H1 (cell line): ENCODE measurements at places on chromosomes 1 and 21. TPM values are rescaled to one million over a fixed set of nuclear protein-coding genes. Genes with fewer than 3 reads are reported as not detected.
A peak's percentile ranks its signal among the peaks of the same experiment; 100 is the strongest.

DNA sequence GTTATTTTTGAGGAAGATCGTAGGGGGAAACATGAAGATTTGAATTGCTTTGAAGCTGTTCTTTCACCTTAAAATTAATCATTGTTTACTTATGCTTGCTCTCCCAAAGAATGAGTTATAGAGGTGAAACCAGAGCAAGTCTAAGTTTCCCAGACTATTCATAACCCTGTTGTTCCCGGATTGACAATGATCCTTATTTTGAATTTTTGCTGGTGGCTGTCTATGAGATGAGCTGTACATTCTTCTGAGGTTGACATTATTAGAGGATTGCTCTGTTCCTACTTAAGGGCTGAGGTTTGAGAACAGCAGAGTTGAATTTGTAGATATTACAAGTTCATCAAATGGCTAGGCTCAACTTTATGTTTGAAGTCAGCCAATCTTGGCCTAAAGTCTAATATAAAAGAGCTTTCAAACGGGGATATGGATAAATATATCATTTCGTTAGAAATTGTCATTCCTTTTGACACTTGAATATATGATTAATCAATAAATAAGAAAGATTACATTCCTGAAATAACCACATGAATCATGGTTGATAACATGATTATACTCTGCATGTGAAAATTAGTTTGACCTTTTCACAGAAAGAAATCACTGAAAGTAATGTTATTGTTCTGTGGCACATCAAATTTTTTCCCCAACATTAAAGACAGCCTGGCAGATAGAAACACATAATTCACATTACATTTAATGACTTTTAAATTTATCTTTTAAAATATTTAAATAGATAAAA lies 19.1 kb upstream of the PDE4B start:
- DNase-seq, result no peak
- H3K27me3 ChIP-seq, result no peaks in the 10 kb centered on the region
- no peaks in the 10 kb centered on the region for H3K36me3 ChIP-seq
- H3K27ac ChIP-seq, result no peak overlapping the region

- H3K27ac ChIP-seq, result no peak overlapping the region
- H3K4me3 ChIP-seq, result no peak overlapping the region
- peaks cover 1% of the 10 kb centered on the region for H3K27me3 ChIP-seq
- DNase-seq, result no peak
- H3K36me3 ChIP-seq, result no peaks in the 10 kb centered on the region
Observed at GRCh38 chr1:214899908-214900460, 182.6 kb upstream of the KCNK2 start.

- H3K36me3 ChIP-seq, result no peaks in the 10 kb centered on the region
- no peaks in the 10 kb centered on the region for H3K27me3 ChIP-seq
Observed at GRCh38 chr1:92993581-92993980, 32.3 kb upstream of the DIPK1A start.

Gene TAS1R1
- polyA plus RNA-seq, result 0.17 and 0.26 TPM in 2 replicates

DNA sequence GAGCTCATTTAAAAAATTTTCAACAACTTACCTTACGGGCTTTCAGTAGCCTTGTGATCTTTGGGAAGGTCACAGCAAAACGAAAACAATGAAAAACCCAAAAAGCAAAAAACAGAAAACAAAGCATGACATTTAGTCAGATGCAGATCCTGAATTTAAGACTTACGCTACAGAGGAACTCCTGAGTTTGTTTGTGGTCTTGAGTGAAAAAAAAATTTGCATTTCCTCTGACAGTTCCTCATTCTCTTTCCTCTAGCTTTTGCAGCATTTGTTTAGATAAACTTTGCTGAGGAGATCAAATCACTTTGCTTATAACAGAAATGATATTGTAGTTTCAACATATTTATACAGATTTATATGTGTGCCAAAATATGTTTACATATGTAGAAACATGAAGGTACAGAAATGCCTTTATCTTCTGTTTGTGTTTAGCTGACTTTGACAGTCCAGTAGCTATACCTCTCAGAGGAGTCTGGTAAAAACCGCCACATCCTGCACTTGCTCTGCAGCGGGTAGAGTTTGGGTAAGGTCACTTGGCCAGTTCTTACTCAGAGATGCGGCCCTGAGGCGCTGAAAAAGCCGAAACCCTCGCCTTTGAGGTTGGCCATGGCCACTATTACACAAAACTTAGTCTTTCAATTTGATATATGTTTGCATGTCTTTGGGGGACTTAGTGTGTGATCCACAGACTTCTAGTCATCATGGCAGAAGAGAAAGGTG lies 142.5 kb downstream of the TNR start:
- DNase-seq, result no peak
- H3K27me3 ChIP-seq, result peaks cover 16% of the 10 kb centered on the region
- no peaks in the 10 kb centered on the region; the same call in 1 of the 2 replicates for H3K4me1 ChIP-seq

DNA sequence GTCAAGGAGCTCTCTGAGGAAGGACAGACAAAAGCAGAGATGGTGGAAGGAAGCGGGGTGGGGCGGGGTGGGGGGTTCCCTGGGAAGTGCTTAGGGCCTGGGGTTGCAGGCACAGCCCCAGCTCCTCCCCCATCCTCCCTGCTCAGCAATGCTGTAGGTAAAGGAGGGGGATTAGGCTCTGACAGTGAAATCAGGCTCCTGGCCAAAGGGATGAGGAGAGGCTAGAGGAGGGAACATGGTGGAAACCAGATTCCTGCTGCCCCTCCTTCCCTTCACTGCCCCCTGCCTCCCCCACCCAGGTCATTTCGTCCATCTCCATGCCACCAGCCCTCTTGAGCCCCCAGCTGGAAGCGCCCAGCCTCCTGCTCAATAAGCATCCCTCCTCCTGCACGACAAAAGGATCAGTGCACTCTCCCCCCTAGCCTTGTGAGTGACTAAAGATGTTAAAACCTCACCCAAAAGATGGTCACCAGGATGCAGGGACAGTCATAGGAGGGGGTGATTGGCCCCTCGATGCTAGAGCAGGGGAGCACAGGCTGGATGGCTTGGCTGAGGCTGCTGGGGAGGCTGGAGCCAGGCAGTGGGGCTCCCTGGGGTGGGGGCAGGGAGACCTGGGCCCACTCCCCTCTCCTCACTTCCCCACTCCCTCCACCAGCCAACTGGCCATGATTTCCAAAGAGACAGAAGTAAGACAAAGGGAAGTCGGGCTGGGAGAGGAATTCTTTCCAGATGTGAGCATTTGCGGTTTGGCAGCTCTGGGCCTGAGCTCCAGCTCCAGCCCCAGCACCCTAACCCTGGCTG lies 2.2 kb upstream of the CRABP2 start:
- peaks cover 3% of the 10 kb centered on the region; the same call in 1 of the 2 replicates for H3K36me3 ChIP-seq
- H3K4me3 ChIP-seq, result peak overlapping the region; percentile 73
- DNase-seq, result peak; percentile 72
- peaks cover 41% of the 10 kb centered on the region for H3K4me1 ChIP-seq
- H3K27me3 ChIP-seq, result peaks cover 15% of the 10 kb centered on the region

DNA sequence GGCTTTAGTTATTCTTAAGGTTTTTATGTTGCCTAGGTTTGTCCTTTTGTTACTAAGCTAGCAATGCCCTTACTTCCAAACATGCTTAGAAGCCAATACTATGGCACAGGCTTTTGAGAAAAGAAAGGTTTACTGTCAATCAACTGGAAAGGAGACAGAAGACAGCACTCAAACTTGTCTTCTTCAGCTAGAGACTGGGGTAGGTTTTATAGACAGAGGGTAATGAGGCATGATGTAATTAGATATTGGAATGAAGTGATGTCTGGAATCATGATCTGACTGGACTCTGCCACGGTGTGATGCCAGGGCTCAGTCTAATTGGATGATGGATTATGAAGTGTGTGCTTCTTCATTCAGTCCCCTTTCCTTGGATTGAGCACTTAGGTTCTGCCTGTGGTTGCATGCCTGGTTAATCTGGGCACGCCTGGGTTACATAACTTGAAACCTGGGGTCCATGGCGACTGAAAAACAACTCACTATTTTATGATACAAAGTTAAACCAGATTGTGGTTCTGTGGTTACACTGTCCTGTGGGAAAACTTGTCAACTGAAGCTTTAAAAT lies 625.8 kb downstream of the BRINP3 start:
- H3K36me3 ChIP-seq, result no peaks in the 10 kb centered on the region
- no peak for DNase-seq
- H3K4me3 ChIP-seq, result no peak overlapping the region
- no peaks in the 10 kb centered on the region for H3K4me1 ChIP-seq

Gene FCGR2B
- 0.05 and 0.11 TPM in 2 replicates for polyA plus RNA-seq

Gene ILF2
- 290 and 474 TPM in 2 replicates for polyA plus RNA-seq
